ENCODE measurements at places on chromosomes 13 and 19.

- no peak for DNase-seq
These were observed 25.7 kb upstream of the UBE2L5 start for GRCh38 chr13:30396434-30397075.

GRCh38 chr19:13795595-13796300 is 505 bp downstream of the ZSWIM4 start:
- peak; percentile 26 for DNase-seq

GRCh38 chr13:106357198-106357597 is 178.3 kb downstream of the EFNB2 start:
- DNase-seq: no peak

- no peak for DNase-seq
These were observed 12.6 kb downstream of the KHSRP start for GRCh38 chr19:6412061-6412446.

- peak; percentile 66 for DNase-seq
These were observed 42.6 kb downstream of the EPS15L1 start for GRCh38 chr19:16429066-16429758.

- no peak for DNase-seq
These were observed 7.5 kb upstream of the TSHZ3 start for GRCh38 chr19:31356587-31357314.

GRCh38 chr13:104526561-104526960 is 1460.3 kb upstream of the SLC10A2 start:
- DNase-seq: no peak

DNA sequence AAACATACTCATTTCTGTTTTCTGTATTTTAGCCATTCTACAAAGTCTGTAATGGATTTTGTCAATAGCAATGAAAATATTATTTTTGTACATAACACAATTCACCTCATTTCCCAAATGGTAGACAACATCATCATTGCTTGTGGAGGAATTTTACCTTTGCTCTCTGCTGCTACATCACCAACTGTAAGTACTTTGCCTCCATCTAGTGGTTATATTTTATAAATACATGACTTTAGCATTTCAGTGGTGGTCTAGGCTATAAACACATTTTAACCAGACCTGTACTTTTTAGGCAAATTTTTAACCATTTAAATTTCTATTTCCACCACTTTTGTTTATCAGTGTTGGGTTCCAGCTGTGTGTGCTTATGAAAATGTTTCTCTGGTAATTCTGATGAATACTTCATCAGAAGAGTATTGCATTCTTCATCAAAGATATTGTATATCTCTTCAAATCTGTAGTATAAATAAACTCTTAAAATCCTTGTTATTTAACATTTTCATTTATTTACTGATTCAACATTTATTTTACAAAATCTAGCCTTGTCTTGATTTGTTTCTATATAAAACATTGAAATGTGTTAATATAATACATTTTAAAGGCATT is 222.4 kb downstream of the NBEA start:
- peak; percentile 47 for DNase-seq

DNA sequence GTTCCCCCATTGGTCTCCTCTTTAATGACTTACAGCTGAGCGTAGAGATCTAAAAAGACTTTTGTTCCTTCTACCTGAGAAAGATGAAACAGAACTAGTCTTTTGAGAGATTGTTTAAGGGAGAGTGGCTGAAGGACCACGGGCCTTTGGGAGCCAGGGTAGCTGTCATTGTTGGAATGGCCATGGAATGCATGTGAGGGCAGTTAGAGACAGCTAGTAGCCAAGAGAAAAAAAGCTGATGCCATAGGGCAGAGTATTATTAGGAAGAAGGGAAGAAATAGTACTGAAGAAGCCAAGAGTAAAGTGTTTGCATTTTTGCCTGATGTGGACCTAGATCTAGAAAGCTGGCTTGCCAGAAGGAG is 5.6 kb downstream of the ZNF507 start:
- DNase-seq: no peak

DNA sequence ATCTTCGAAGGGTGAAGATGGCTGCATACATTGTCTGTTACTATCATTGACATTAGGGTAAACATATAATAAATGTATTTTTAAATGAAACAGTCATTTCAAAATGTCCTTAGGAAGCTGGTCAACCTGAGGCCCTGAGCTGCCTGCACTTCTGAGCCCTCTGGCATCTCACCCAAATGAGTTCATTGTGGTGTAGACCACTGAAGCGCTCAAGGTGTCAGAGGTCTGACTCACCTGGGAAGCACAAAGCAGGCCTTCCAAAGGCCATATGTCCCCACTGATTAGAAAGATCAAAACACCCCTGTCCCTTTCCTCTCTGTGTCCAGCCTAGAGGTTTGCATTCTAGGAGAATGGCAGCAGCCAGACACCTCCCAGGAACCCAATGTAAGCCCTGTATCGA is 59.6 kb downstream of the COL4A2 start:
- DNase-seq: no peak

GRCh38 chr19:7440188-7440975 is 48.5 kb downstream of the PEX11G start:
- DNase-seq: no peak

DNA sequence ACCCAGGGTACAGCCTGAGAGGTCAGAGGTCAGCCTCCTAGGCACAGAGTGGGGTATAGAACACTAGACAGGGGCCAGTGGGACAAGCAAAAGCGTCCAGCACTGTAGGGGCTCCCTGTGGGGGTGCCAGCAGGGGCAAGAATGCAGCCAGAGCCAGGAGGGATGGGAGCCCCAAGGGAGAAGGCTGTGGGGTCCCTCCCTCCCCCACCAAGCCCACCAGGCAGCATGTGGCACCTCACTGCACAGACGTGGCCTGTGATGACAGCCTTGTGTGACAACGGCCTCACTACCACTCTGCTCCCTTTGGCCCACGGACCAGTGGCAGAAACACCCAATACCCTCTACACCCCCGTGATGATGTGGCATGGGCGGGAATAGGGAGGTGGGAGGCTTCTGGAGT is 10.1 kb downstream of the ARMC6 start:
- no peak for DNase-seq

- no peak for DNase-seq
These were observed 2788.4 kb downstream of the PCDH9 start for GRCh38 chr13:64441740-64442139.

GRCh38 chr13:58573743-58574142 is 942.2 kb downstream of the PCDH17 start:
- no peak for DNase-seq

DNA sequence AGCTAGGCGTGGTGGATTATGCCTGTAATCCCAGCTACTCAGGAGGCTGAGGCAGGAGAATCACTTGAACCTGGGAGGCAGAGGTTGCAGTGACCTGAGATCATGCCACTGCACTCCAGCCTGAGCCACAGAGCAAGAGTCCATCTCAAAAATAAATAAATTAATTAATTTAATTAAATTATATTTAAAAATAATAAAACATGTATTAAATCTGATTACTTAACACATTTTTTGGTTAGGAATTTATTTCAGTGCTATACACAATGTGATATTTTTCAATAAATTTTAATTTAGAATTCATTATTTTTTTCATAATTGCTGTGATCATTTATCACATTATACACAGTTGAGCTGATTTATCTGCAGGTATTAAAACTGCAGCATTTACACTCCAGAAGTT is 1101.5 kb upstream of the MIR17HG start:
- no peak for DNase-seq

- no peak for DNase-seq
These were observed 126.6 kb upstream of the KLF5 start for GRCh38 chr13:72932250-72932649.

DNA sequence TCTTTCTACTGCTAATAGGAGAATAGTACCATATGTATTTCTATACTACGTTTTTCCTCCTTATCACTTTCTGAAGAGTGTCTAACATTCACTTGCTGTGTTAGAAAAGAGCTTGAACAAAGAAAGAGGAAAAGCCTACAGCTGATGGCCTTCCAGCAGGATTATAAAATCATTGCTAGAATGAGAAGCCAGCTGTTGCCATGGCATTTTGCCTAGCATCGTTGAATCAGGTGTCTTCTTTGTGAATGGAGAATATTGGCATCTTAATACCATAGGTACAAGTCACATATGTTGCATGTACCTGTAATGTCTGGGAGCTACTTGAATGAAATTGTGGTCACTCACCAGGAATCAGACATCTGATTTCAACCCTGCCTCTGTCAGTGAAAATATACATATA is 1174.9 kb downstream of the PCDH17 start:
- no peak for DNase-seq

- DNase-seq: no peak
These were observed 29.7 kb downstream of the BTBD2 start for GRCh38 chr19:1985588-1986356.

DNA sequence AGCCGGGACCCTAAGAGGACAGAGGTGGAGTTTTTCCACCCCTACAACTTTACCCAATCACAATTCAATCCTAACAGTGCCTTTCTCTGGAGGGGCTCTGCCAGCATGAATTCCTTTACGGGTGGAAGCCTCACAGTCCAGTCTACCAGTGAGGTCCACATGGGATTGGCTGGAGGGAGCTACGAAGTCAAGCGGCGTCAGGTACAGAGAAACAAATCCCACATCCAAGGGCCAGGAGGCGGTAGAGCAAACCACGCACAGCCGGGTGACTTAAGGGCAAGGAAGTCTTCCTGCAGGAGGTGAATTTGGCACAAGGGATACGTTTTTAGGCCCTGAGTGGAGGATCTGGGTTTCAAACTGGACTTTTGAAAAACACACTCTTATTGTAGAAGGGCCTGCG is 199.6 kb downstream of the UQCRFS1 start:
- no peak for DNase-seq

DNA sequence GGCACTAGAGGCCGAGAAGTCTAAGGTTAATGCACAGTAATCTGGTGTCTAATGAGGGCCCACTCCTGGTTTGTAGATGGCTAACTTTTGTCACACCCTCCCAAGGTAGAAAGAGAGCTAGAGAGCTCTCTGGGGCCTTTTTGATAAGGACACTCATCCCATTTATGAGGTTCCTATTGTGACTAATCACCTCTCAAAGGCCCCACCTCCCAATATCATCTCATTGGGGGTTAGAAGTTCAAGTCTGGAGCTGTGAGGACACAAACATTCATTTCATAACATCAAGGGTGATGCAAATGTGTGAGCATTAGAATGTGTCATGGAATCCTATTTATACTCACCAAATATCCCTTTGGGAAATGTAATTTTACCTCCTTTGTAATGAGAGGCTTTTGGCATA is 79.2 kb upstream of the SLC10A2 start:
- no peak for DNase-seq

DNA sequence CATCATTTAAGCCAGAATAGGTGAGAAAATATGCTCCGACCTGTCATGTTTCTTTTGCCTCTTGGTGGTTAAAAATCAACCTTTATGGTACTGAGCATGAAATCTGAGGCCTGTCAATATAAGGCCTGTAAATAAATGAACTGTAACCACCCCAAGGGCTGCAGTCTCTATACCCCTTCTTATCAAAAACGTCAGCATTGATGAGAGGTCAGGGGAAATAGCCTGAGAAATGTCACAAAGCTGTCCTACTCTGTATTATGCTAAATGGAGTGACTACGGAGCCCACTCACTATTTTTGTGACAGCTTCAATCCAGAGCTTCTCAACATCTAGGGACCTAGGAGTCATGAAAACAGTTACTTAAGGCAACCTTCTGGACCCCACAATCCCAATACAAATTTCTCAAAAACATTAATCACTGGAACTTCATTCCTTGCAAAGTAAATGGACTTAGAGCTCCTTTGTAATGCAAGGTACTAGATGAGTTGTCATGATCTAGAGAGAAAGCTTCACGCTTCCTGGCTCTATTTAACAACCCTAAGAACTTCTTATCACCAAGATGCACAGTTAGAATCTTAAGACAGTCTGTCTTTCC is 2.7 kb upstream of the RAP2A start:
- DNase-seq: no peak

- DNase-seq: no peak
These were observed 28.4 kb upstream of the ZNF681 start for GRCh38 chr19:23787106-23787505.

GRCh38 chr19:35644987-35645679 is 3.0 kb upstream of the COX6B1 start:
- no peak for DNase-seq

DNA sequence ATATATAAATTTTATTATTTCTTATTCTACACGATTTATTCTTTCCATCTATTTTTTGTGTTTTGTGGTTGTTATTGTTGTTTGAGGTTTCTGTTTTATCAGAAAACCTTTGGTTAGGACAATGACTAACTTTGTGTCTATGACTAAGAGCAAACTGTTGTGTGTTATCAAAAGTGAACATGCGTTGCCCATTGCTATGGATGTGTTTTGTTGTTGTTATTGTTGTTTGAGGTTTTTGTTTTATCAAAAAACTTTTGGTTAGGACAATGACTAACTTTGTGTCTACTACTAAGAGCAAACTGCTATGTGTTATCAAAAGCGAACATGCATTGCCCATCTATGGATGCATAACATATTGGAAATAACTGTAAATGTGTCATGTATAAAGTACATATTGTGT is 692.3 kb downstream of the SLITRK1 start:
- DNase-seq: no peak

DNA sequence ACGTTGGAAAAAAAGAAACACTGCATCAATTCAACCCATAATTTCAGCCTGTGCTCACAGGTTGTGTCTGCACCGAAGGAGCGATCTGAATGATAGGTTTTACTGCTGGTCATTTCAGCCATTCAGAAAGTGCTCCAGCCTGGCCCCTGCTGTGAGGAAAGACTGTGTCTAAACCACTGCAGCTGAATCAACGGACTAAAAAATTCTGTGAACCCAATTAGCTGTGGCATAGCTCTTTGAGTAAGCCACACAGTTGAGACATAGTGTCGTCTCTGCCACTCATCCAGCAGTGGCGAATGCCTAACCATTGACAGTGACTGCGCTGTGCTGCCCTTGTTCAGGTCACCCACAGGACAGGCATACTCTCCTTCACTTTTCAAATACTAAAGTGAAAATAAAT is 179.8 kb downstream of the COG6 start:
- no peak for DNase-seq

DNA sequence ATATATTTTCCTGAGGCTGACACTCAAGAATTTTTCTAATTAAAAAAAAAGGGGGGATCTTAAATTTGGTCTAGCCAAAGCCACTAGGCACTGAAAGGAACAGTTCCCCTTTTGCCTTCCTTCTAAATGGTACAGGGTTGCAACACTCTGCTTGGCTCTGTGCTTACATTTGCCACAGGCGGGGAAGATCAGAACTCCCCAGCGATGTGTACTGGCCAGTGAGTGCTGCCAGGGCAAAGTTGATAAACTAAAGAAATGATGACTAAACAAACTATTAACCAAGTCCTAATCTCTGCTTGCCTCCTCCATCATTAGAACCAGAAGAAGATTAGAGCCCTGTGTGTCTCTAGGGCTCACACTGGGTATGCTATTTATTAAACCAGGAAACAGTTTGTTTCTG is 75.3 kb upstream of the SCEL start:
- DNase-seq: no peak

GRCh38 chr13:27259831-27260230 is 8.5 kb downstream of the RPL21 start:
- DNase-seq: no peak

All from ACHN (cell line).